ENCODE measurements at places on chromosomes 16 and 17.

DNA sequence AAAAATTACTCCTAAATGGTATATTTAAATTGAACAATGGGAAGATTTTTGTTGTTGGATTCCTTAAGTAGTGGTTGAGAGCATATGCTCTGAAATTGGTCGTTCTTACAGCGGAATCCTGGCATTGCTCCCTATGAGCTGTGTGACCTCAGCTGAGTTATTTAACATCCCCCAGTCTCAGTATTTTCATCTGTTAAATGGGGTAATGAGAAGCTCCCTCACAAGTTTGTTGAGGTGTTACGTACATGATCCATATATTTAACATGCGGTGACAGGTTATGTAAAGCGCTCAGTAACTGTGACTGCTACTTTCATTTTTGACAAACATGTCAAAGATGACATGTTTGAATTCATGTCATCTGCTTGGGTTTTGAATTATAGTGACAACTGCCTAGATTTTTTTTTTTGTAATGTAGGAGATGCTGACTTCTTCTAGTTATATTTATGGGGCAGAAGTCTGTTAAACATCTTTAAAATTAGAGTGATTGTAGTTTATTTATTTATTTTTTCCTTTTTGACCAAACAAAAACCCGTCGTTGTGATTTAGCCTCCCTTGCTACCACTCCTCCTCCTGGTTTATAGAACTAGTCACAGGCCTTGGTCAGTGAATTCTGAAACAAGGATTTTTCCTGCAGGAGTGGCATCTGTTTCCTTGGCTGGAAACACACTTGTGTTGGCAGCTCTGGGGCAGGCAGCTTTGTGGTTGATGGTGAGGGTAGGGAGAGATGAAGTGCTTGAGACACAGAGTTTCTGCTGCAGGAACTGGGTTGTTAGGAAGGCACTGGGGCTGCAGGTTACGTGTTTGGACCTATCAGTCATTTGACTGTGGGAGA lies 268.8 kb downstream of the SNX29 start:
- DNase-seq: no peak

DNA sequence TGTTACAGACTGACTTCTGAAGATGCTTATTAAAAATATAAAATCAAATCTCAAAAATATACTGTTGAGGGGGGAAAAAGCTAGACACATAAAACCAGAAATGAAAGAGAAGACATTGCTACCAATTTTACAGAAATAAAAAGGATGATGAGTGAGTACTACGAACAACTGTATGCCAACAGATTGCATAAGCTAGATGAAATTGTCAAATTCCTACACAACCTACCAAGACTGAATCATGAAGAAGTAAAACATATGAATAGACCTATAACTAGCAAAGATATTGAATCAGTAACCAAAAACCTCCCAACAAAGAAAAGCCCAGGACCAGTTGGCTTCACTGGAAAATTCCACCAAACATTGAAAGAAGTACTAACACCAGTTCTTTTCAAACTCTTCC lies 3.5 kb upstream of the CAPNS2 start:
- DNase-seq: no peak

DNA sequence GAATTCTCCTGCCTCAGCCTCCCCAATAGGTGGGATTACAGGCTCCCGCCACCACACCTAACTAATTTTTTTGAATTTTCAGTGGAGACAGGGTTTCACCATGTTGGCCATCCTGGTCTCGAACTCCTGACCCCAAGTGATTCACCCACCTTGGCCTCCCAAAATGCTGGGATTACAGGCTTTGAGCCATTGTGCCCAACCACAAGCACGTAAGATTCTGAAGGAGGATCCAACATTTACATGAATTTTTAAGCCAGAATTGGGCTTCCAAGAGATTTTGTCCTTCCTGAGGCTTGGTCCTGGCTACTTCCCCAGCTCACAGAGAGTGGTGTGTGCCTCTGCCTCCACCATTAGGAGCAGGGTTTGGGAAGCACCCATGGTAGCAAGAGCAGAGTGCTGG lies 11.1 kb downstream of the G6PC3 start:
- no peak for DNase-seq

GRCh38 chr16:55900616-55901393 lies 25.6 kb upstream of the CES5A start:
- DNase-seq: no peak

DNA sequence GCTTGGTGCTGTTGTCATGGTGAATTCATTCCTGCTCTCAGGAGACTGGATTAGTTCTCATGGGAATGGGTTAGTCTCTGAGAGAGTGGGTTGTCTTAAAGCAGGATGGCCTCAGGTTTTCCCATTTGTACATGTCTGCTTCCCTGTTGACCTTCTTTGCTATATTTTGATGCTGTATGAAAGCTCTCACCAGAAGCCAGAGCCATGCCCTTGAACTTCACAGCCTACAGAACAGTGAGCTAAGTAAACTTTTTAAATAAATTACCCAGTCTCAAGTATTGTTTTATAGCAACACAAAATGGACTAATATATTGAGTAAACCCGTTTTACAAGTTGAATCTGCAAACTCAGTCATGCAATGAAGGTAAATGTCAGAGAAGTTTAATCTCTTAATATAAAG lies 66.8 kb downstream of the CDRT15 start:
- no peak for DNase-seq

GRCh38 chr16:47731252-47731651 lies 270.1 kb downstream of the PHKB start:
- no peak for DNase-seq

DNA sequence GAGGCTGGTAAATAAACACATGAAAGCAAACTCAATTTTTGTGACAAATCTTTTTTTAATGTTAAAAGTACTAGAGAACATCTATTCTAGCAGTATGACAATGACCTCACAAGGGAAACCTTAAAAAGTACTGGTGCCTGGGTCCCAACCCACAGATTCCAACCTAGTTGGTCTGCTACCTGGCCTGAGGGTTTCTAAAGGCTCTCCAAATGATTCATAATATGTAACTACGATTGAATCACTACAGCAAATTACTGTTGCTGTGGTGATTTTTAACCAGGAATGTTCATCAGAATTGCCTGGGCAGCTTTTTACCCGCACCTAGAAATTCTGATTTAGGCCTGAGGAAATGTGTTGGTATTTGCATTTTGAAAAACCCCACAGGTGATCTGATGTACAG lies 26.1 kb downstream of the CDR2 start:
- no peak for DNase-seq

GRCh38 chr16:65010125-65010524 lies 111.7 kb downstream of the CDH11 start:
- no peak for DNase-seq

GRCh38 chr16:85910854-85911247 lies 11.9 kb downstream of the IRF8 start:
- no peak for DNase-seq

GRCh38 chr17:57735707-57736106 lies 9.4 kb downstream of the CCDC182 start:
- DNase-seq: no peak

- DNase-seq: no peak
These were observed 41.6 kb downstream of the PRKCB start for GRCh38 chr16:23877107-23878070.

GRCh38 chr16:80852261-80852872 lies 48.0 kb upstream of the CDYL2 start:
- no peak for DNase-seq

DNA sequence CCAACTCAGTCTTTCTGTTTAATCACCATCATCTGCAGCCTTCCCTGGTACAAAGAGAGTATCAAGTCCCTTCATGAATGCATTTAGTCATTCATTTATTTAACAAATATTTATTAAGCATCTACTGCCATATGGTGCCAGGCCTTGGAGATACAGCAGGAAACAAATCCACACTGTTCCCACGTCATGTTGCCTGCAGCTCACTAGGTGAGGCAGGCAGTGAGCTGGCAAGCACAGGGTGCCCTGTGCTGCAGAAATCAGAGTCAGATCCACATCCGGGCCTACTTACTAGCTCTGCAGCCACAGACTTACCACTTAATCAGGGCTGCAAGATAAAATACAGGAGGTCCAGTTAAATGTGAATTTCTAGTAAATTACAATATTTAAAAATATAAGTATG lies 38.5 kb upstream of the CES5A start:
- DNase-seq: no peak

DNA sequence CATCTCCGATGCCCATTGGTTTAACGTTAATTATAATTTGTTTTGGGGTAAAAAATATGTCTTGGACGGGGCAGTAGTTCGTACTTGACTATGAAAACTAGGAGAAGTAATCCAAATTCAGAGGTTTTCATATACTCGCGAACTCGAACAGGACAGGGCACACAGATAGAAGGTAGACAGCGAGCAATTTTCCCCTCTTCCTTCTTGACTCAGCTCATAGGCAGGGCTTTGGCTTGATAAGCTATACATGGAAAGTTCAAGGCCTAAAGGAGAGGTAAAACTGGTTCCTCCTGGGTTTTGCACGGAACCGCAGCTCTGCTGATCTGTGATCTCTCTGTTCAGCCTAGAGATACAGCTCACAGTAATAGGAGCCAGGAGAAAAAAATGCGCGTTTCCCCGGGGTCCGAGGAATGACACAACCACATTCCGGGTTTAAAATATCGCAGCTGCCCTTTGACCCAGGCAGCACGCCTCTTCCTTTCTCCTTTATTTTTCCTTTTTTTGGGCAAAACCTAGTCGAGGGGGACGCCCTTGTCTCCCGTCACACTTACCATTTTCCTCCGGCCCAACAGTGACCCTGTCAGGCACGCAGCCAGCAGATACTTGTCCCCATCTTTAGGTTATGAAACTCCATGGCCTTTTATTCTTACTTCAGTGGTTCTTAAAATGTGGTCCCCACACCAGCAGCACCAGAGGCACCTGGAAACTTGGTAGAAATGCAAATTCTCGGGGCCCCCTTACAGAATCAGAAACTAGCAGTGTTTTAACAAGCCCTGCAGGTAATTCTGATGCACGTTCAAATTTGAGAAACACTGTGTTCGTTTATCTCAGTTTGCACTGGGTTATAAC lies 1.7 kb upstream of the LASP1 start:
- DNase-seq: no peak

DNA sequence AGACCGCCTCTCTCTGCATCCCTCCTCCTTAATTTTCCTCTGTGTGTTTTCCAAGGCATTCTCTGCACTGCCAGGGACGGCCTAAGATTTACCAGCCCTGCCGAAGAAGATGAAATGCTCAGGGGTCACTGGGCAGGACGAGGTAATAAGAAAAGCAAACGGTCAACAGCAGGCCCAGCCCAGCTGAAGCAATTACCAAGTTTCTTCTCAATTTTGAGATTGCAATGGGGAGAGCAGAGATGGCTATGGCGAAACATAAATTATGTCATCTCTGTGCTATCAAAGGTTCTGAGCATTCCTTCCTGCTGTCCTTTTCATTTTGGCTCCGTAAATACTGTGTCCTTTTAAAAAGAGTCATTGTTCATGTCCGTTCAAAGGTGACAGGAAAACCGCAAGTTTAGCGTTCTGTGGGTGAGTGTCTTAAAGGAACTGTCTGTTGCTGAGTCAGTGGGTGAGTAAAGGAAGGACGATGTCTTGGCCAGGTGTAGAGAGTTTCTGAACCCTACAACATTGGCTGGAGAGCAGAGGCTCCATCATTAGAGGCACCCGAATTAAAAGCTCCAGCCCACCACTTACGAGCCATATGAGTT lies 753.9 kb upstream of the EEF2KMT start:
- DNase-seq: no peak

- DNase-seq: no peak
These were observed 88.2 kb upstream of the HAS3 start for GRCh38 chr16:69017036-69017783.

DNA sequence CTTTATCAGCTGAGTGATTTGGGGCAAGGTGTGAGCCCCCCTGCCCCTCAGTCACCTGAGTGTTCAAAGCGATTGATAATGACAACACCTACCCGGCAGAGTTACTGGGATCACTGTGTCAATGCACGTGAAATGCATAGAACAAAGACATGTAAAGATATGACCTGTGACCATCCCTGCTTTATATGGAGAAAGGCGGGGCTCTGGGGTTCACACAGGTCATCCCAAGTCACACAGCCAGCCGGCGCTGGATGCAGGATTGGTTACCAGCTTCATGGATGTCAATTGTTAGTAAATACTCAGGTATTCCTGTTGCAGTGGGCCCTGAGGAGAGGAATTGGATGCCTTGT lies 64.4 kb downstream of the CRISPLD2 start:
- no peak for DNase-seq

DNA sequence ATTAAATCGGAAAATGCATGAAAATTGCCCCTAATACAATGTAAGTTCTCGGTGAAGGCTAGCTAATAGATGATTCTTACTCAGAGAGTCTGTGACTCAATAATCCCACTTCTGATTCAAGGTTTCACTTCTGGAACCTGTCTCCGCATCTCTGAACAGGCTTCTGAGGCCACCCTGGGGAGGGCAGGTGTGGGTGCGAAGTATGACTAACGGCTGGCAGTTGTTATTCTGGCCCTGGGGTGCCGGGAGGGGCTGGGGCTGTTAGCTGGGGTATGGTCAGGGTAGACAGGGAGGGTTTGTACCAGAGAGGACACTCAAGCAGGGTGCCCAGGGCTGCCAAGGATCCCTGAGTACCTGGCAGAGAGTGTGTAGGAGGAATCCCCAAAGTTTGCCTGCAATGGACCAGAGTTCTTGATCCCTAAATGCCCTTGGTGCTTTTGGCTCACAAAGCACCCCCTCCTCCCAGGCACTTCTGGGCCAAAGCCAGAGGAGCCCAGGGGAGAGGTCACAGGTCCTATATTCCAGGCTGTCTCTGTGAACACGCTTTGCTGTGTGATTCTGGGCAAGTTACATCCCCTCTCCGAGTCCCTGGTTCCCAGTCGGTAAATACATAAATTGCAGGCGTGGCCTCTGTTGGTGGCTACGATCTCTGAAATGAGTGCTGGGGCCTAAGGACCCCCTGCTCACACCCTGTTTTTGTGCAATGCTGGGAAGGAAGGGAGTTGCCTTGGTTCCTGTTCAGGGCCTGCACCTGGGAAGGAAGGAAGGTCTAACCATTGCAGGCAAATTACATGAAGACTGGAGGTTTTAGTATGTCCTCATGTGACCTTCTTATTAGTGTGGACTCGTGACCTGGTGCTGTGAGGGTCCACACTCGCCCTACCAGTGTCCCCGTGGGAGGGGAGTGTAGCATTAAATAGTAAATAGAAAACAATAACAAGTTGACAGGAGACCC lies 49.9 kb upstream of the CPNE2 start:
- peak; percentile 55 for DNase-seq
